ENCODE measurements at places on chromosomes 4 and X.

GRCh38 chr4:139635966-139636365 is 29.7 kb upstream of the MGST2 start:
- no peak for DNase-seq

DNA sequence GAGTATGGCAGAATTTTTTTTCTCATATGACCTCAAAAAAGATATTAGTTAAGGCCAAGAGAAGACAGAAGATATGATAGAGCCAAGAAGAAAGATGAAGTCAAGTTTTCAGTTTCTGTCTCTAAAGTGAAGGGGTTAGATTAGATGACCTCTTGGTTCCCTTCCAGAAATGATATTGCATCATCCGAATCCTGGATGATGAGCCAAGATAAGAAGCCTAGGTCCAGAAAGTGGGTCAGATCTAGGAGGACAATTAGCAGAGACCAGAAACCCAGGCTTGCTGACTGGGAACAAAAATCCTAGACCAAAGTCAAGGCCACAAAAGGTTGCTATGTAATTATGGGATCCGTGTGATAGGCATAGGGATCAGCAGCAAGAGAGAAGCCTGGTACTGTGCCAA is 20.2 kb downstream of the SATL1 start:
- no peak for DNase-seq

- peak; percentile 11 for DNase-seq
Measured at GRCh38 chr4:4259484-4260100, 11.6 kb upstream of the TMEM128 start.

DNA sequence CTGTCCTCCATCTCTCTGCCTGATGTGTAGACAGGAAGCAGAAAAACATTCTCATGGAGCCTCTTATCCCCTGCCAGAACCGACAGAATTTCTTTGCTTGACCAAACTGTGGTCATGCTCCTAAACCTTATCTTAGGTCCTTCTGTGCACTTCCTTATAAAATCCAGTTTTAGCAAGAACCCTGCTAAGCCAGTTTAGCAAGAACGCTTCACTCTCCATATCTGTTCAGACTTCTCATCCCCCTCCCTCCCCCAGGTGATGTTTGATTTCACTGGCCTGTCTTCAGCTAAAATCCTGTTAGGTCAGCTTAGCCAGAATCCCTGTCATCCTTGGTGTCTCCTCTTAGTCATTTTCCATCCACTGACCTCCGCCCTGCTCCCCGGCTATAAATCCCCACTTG is 1130.9 kb upstream of the PRKX start:
- no peak for DNase-seq

DNA sequence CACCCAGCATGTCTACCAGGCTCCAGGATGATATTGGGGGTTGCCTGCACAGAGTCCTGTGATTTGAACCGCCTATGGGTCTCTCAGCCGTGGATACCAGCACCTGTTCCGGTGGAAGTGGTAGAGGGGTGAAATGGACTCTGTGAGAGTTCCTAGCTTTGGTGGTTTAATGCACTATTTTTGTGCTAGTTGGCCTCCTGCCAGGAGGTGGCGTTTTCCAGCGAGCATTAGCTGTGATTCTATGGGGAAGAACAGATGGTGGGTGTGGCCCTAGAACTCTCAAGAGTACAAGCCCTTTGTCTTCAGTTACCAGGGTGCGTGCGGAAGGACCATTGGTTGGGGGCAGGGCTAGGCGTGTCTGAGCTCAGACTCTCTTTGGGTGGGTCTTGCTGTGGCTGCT is 316.9 kb upstream of the AMOT start:
- DNase-seq = no peak

DNA sequence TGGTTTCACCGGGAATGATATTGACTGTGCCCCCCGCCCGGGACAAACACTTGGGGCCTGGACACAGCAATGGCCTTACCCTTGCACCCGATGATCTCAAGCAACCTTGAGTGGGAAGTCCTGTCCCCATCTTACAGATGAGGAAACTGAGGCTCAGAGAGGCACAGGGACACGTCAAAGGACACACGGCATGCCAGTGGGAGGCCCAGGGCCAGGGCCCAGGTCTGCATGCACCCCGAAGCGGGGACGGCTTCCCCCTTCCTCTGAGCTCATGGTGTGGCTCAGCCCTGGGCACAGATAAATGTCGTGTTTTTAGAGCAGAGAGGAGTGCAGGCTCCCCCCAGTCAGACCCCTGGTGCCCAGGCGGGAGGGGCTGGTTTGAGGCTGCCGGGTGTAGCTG is 33.9 kb upstream of the HTRA3 start:
- DNase-seq = no peak

DNA sequence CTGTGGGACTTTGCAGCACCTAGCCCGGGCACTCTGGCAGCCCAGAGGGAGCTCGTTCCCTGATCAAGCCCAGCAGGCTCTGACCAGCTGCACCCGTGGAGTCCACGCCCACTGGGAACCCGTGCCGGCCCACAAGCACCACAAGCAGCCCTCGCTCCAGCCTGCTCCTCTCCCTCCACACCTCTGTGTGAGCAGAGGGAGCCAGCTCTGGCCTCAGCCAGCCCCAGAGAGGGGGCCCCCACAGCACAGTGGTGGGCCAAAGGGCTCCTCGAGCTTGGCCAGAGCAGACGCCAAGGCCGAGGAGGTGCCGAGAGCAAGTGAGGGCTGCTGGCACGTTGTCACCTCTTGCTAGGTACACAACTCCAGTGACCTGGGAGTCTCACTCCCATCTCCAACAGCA is 5.1 kb upstream of the UGT2A1 start:
- DNase-seq = no peak

DNA sequence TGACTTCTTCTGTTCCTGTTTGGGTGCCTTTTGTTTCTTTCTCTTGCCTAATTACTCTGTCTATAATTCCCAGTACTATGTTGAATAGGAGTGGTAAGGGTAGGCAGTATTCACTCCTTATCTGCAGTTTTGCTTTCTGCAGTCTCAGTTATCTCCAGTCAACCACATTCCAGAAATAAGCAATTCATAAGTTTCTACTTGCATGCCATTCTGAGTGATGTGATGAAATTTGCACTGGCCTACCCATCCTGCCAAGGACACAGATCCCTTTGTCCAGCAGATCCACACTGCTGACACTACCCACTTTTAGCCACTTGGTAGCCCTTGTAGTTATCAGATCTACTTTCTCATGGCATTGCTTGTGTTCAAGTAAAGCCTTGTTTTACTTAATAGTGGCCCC is 971.6 kb upstream of the INTU start:
- no peak for DNase-seq

- DNase-seq = no peak
Measured at GRCh38 chr4:155408796-155409195, 32.0 kb upstream of the MAP9 start.

DNA sequence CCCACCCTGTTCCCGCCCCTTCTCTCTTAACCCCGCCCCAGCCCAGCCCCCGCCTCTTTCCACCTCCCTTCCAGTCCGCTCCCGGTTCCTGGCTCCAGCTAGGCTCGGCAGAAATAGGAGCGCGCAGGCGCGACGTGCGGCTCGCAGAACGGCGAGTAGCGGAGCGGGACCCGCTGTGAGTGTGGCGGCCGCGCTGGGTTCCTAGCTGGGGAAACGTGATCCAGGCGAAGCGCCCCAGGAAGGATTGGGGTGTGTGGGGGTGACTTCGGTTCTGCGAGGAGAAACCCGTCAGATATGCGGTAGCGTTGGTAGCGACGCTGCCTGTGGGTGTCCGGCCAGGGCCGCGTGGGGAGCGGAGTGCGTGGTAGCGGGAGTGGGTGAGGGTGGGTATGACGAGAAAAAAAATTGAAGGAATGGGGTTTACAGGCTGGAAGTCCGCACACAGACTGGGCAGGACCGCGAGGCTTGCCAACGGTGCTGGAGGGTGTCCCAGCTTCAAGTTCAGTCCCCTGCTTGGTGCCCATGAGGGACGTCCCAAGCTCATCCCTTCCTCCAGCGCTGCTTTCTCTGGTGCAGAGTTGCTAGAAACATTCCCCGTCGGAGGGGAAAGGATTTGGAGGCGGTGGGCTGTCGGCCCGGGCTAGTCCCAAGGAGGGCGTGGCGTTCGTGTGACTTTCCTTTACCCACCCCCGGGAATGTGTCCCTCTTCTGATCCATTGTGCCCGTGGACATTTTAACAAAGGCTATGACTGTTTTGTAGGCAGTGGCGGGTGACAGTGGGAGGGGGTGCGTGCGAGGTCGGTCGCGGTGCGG is at the start of gene PRRG1:
TSS of gene PRRG1 (plus strand) at position 144 of the 813 bp plus-strand sequence. CDS start 56,886 bp downstream, outside the sequence.
- DNase-seq = peak; percentile 80

DNA sequence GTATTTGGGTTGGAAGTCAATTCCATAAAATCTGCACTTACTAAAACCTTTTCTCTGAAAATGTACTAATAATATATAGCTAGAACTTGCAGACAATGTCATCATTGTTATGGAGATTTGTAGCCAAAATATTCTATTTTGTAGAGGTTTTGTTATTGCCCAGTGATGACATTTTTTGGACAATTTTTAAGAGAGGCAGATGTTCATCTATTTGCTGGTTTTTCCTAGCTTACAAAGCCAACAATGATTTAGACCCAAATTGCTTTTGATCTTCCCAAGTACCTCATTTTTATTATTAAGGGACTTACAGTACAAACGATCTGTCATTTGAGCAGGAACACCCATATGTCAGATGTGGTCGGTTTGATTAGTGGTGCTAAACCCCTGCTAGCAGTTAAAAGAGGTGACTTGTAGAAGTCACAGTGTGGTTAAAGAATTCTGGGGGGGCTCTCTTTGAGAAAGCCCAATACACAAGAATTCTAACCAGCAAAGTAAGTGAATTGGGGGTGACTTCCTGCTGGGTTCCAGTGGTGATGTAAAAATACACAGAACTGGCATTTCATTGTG is 136.2 kb downstream of the KIT start:
- DNase-seq = no peak

DNA sequence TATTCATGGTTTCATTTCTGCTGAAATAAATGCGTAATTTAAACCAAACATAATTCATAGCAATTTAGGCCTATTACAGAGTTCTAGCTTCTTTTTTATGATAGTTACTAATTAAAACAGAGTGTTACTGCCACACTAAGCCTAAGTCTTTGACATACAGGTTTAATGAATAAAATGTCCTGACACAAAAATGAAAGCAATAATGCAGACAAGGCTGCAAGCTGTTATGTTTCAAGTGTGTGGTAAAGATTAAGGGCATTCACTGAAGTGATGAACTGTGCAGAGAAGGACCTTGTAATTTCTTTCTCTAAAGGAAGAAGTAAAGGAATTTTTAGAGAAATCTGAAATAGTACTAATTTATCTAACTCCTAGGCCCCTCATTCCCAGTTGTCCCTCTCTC is 2.9 kb downstream of the NDNF start:
- DNase-seq = no peak

DNA sequence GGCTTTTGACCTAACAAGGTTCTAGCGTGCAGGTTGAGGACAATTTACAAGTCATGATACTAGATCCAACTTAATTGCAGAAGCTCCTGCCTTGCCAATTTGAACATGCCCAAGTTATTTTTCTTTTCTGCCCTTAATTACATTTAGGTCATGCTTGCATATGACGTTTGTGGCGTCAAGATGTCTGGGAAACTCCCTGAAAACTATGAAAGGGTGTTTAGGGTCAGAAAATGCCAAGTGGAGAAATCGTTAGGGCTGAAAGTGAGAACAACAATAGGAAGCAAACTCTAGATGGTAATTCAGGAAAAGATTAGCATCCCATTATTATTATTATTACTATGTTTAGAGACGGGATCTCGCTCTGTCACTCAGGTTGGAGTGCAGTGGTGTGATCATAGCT is 38.2 kb upstream of the PLAC8 start:
- DNase-seq = no peak

DNA sequence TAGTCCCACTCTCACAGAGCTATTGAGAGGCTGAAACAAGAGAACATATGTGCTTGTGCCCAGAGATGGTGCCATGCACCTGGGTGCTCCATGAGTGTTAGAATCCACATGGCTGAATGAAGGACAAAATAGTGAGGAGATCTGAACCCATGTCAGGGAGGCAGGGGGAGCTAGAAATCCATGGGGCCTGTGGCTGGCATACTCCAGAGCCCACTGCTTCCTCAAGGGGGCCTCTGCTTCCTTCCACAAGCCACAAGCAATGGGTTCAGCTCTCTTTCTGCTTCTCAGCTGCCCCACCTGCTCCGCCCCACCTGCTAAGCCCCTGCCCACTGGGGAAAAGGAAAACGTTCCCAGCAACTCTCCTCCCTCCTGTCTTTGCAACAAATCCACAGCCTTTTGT is 46.1 kb downstream of the PJA1 start:
- DNase-seq = no peak

DNA sequence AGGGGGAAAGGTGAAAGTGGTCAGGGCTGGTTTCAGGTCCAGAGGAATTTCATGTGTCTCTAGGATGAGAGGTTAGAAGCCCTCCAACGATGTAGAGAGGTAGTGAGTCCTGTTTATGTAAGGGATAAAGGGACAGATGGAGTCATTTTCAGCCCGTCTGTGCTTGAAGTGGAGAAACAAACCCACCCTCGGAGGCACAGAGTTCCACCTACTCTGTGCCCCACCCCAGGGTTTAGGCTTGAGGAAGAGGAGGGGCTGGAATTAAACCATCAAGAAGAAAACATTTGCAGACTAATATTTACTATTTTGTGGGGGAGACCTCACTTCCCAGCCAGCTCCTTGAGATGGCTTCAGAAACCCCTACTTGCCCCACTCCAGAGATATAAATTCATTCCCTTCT is 868 bp upstream of the GNL3L start:
- DNase-seq = no peak

DNA sequence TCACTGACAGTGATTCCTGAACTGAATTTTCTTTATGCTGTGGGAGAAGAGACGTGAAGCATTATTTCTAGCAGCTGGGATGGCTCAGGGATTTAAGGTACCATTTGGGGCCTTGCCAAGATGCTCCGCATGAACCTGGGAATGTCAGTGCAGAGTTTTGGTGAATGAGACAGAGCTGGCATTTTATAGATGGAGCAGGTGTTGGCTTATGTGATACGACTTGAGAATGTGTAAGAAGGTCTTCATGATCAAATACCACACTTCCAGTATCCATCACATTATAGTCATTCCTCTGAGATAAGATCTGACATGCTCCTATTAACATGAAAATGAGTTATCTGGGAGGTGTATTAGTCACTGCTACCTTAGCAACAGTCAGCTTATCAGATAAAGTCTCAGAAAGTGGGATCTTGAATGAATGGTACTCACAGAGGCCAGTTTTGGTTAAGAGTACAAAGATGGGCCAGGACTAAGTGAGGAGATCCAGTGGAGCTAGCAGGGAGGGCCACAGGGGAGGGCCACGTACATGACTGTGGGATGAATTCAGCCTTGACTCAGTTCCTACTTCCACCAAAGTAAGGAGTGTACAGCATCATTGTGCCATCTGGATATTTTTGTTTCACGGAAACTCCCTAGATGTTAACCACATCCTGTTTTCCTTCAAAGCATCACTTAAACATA is 116.7 kb downstream of the SPCS3 start:
- no peak for DNase-seq

GRCh38 chr4:3041192-3042142 is 32.9 kb downstream of the HTT-AS start:
- DNase-seq = peak; percentile 27

GRCh38 chr4:6972911-6973310 is 63.3 kb downstream of the TBC1D14 start:
- DNase-seq = no peak

Data from umbilical cord (tissue), 2 donors.